Osteocyte (in vitro differentiated cells): ENCODE measurements at places on chromosomes 2 and 18.
A peak's percentile ranks its signal among the peaks of the same experiment; 100 is the strongest.

DNA sequence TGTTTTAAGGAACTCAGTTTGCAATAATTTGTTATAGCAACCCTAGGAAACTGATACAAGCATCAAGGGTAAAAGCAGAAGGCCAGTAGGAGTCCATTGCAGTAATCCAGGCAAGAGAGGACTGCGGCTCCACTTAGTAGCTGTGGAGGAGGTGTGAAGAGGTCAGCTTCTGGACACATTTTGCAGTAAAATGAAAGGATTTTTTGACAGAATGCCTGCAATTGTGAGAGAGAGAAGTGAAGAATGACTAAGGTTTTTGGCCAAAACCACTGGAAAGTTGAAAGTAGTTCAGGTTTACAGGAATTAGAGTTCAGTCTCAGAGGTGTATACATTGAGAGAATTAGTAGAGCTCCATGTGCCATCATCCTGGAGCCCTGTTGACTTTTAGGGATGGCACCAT is 129.5 kb downstream of the RHBDD1 start:
- no peak for DNase-seq

DNA sequence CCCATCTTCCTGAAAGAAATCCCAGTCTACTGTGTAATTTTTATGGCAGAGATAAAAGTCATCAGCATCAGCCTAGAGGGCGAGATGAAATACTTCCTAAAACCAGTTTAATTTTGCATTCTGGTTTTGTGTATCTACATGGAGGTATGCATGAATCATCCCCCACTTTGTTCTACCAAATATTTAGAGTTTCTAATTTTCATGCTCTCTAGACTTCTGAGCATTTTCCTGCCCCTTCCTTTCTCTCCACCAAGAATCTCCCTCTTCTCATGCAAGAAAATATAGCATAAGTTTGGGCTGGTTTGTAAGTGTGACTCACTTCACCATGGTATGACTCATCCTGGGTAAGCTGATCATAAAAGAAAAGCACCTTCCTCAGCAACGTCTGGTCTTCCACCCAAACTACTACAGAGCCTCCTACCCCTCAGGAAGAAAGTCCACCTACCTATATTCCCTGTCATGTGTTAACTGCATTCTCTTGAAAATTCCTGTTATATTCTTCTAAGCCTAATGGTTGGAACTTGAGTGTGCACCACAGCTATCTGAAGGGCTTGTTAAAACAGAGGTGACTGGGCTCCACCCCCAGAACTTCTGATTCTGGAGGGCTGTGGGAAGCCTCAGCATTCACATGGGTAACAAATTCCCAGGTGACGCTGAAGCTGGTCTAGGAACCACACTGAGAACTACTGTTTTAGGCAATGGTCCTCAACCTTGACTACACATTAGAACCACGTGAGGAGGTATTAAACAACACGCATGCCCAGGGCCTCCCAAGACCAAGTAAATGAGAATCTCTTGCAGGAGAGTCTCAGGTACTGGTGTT is 37.4 kb upstream of the RAPGEF4 start:
- DNase-seq, result no peak

DNA sequence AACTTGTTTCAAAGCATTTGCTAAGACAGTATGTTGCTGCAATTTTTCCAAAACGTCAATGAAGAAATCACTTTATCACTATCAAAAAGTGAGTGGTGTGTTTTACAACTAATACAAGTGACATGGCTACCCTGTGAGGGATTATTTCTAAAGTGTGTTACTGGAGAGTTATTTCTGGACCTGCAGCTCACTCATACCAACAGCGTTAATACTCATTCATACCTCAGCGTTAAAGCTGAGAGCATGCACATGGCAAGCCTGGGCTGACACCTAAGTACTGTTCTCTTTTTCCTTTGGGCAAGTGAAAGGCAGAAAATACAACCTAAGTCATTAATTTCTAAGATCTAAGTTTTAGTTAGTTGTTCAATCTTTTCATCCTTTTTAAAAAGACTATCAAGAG is 13.0 kb upstream of the MRPL19 start:
- DNase-seq, result no peak

DNA sequence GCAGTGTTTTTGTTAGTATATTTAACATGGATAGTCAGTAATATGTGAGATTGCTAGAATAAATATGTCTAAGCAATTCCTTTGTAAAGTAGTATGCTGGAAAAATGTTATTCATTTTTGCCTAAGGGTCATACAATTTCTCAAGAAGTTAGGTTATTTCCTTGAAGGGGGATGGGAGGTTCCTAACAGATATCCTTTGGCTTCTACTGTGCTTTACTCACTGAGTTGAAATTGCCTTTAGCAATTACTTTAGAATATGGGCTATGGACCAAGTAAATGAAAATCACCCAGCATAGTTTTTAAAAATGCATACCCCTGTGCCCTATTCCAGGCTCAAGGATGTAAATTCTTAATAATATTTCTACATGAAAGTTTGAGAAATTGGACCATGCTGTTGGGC is 1386.4 kb upstream of the SLC39A10 start:
- no peak for DNase-seq

DNA sequence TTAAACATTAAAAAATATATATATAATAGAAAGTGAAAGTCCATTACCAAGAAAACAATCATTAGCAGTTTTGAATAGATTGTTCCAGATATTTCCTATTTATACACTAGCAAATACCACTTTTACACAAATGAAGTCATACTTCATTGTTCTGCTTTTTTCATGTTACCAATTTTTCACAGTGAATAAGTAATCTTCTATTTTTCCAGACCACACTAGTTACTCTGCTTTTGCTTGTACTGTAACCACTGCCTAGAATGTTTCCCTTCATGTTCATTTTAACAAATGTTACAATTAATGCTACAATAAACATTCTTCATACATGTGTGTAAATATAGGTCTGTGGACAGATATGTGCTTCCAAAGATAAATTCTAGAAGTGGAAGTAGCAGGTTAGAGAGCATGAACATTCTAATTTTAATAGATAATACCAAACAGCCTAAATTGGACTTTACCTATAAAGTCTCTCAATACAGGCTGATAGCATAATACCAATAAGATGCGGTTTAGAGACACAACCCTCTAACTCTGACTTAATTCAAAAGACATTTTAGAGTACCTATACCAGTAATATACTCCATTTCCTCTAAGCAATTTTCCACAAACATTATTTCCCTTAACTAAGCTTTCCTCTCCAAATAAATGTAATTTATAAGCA is 17.0 kb downstream of the ITSN2 start:
- DNase-seq, result no peak

- no peak for DNase-seq
Measured at GRCh38 chr18:33560686-33561370, 17.2 kb upstream of the ASXL3 start.

- no peak for DNase-seq
Measured at GRCh38 chr18:58605027-58606020, 23.6 kb downstream of the ALPK2 start.

DNA sequence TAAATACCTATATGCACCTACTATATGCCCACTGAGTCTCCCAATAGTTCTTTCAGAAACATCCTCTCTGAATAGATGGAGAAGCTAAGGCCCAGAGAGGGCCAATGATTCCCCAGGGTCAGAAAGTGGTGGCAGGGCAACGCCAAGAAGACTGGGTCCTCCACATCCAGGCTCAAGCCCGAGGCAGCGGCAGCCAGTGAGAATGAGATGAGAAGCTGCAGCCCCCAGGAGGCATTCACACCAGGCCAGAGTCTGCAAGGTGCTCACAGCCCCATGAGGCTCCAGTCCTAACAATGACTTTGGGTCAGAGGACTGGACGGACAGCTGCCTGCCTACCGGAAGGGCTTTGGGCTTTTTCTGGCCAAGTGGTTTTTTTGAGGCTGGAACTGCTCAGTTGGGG is 3.5 kb downstream of the TEX261 start:
- no peak for DNase-seq

DNA sequence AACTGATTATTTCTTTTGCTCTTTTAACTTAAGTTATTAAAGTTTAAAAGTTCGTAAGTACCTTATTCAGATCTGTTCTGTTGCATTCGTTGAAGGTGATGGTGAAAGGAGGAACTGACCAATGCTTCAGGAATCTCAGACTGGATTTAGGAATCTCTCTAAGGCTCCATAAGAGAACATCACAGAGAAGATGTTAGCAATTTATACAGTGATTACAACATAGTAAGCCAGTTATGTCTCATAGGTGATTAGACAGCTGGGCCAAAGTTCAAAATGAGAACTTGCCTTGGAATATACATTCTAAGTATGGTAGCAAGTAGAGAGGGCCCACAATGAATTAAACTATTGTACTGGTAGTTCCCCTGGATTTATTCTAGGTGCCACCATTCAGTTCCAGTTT is 3.2 kb downstream of the MARS2 start:
- no peak for DNase-seq

GRCh38 chr2:64454386-64455332 is 697 bp downstream of the LGALSL start:
- DNase-seq, result peak; percentile 88

DNA sequence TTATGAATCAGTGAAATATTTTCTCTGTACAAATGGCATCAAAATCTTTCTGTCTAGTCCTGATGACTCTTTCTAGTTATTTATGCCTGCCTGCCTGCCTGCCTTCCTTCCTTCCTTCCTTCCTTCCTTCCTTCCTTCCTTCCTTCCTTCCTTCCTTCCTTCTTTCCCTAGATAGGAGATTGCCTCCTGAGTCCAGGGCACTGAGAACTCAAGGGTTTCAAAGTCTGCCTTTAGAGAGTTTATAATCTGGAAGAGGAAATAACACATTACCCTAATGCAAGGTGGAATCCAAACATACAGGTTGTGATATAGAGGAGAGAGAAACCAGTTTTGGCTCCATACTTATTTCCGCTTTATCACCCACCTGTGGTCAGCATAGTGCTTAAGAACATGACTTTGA is 98.1 kb upstream of the SERPINE2 start:
- DNase-seq, result no peak

GRCh38 chr18:46312221-46312620 is 208.0 kb downstream of the HAUS1 start:
- DNase-seq, result no peak

- no peak for DNase-seq
Measured at GRCh38 chr2:190891372-190891771, 10.8 kb downstream of the GLS start.

- no peak for DNase-seq
Measured at GRCh38 chr2:182821182-182821581, 45.3 kb downstream of the FRZB start.
